ENCODE measurements at places on chromosomes 2 and 18. TPM values are rescaled to one million over a fixed set of nuclear protein-coding genes. Genes with fewer than 3 reads are reported as not detected.

DNA sequence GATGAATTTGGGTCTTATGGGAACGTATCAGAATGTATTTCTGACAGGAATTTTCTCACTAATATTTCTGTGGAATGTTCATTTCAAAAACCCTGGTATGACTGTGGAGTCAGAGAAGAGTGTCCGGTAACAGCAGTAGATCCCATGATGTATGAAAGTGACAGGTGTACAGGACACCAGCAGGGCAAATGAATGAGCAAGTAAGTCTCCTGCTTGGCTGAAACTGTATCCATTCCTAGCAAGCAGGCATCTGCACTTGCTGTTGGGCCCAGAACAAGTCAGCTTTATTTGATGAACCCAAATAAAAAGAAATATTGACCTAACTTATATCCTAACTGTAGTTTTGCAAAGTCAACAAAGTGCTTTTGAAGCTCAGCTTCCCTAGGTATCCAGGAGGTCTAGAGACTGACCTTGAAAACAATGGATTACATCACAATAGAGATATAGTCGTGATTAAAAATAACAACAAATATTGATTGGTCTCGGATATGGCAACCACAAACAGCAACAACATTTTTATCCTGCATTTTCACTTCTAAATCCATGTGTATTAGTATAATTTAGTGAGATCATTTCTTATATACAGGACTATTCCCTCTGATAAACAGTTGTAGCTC lies 37.6 kb downstream of the NXPH2 start:
- no peak for DNase-seq

DNA sequence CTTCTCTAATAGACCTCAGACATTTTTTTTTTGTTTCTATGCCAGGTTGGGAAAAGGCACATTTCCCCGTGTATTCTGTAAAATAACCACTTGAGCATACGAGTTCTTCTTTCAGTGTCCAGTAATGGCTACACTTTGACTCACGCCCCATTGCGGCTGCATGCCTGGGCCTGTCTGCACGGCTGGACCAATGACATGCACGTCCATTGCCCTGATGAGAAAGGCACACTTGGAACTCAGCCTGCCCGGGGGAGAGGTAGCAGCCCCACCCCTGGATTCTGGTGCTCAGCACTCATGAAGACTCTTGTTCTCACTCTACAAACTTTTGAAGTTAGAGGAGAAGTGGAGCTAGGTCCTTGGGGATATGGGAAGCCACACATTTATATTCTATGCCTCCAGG lies 5.8 kb downstream of the PCARE start:
- DNase-seq: no peak

REG3G gene
- total RNA-seq: not detected

ANKRD44 gene
- 7.4 TPM for total RNA-seq

All from Daoy (cell line).